ENCODE measurements at places on chromosomes 6 and 20.
A peak's percentile ranks its signal among the peaks of the same experiment; 100 is the strongest.

DNA sequence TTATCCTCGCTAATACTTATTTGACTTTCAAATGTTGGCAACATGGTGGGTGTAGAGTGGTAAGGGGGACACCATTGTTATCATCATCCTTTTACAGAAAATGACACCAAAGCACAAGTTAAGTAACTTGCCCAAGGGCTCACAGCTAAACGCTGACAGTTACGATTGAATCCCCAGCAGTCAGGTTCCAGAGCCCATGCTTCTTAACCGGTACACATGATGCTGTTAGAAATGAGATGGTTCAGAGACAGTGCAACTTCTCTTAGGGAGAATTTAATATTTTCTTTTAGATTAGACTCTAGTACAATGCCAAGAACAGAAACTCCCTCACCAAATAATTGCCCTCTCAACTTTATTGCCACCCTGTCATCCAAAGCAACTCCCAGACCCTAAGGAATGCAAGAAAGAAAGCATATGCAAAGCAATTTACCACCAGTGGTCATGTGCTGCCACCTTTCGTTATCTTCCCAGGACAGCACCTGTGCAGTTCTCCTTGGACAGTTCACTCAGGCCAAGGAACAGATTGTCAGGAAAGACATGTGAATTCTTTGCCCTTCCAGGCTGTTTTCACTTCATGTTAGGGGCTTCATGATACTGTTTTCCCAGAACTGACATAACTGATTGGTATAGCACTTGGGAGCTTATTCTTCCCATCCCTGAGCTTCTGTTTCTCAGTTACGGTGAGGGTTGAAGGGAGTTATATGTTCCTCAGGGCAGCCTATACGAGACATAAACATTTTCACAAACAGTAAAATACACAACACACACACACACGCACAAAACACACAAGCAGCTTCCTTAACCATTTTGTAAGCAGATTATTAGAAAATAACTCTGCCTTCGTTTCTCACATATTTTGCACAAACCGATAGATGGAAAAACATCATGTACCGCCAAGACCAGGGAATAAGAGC lies 5.1 kb downstream of the HLA-DMA start:
- DNase-seq = no peak

DNA sequence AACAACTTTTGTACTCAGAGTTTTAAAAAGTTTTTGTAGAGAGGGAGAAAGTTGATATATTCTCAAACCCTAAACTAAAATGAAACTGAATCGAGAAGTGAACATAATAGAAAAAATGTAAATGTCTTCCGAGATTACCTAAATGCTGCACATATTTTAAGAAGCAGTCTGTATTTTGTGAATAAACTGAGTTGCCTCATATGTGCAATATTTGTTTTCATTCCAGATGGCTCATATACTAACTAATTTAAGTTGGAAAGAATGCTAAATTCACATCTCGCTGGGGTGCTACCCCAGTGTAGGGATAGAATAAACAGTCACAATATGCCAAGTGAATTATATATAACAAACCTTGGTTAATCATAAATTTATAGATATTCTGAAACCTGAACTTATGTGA lies 285.9 kb upstream of the THEMIS start:
- DNase-seq = no peak

GRCh38 chr6:25405442-25405841 lies 126.3 kb downstream of the CARMIL1 start:
- DNase-seq = no peak

DNA sequence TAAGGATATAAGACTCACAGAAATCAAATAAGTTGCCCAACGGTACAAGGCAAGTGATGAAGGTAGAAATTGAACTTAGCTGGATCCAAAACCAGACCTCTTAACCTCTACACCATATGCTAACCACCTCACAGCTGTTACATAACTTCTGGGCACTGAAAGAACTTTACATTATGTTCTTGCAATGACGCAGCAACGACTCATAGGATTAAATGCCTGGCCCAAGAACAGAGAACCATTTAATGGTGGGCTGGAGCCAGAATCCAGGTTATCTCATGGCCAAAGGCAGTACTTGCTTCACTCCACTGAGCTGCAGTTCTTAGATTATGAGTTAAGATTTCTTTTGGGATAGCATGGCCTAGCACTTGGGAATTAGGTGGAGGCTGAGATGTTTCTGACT lies 4.4 kb downstream of the TRMT6 start:
- no peak for DNase-seq

DNA sequence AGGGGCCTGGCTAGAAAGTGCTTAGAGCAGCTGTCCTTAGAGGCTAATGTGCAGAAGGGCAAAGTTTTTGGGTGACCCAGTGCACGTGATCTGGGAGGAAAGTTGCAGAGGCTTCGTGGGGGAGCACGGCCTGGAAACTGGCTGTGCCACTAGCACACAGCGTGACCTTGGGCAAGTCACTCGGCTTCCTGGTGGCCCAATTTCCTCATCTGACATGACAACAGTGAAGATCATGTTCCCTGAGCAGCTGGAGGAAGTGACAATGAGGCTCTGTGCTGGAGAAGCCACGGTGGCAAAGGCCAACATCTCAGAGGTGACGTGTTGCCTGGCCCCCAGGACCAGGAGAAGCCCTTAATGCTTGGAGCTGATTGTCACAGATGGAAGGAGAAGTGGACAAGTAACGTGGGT lies 99.5 kb downstream of the FOXC1 start:
- no peak for DNase-seq

DNA sequence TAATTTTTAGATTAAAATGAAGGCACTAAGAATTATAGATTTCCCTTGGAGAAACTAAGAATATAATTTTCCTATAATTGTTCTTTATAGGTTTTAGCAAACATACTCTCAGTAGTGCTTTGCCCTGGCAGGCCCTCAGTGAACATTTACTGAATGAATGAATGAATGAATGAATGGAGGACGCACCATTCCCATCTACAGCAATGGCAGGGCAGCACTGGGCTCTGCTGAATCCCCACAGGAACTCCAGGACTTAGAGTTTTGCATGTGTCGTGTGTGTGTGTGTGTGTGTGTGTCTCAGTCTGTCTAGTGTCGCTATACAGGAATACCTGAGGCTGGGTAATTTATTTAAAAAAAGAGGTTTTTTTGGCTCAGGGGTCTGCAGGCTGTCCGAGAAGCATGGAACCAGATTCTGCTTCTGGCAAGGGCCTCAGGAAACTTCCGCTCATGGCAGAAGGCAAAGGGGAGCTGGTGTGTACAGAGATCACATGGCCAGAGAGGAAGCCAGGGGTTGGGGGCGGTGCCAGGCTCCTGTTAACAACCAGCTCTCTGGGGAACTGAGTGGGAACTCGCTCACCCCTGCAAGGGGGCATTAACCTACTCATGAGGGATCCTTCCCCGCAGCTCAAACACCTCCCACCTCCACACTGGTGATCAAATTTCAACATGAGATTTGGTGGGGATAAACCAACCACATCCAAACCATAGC lies 20.1 kb downstream of the RNASET2 start:
- no peak for DNase-seq

DNA sequence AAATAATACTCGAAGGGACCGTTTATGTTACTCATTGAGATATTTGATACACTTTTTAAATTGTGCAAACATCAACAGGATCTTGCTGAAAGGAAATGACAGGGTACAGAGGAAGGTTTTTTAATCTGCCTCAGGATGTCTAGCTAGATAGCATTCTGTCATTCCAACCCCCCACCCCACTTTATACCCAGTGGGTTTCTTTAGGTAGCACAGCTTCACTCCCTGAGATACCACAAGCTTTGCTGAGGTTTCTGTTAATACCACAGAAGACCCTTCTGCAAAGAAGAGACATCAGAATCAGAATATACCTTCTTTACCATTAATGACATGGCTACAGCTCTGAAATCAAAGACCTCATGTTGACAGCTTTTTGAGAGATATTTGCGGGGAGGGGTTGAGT lies 1.3 kb downstream of the PHACTR2 start:
- no peak for DNase-seq

GRCh38 chr6:45714741-45715507 lies 300.7 kb downstream of the CLIC5 start:
- DNase-seq = peak; percentile 64

- no peak for DNase-seq
These were observed 390.2 kb downstream of the UTRN start for GRCh38 chr6:144675231-144675861.

DNA sequence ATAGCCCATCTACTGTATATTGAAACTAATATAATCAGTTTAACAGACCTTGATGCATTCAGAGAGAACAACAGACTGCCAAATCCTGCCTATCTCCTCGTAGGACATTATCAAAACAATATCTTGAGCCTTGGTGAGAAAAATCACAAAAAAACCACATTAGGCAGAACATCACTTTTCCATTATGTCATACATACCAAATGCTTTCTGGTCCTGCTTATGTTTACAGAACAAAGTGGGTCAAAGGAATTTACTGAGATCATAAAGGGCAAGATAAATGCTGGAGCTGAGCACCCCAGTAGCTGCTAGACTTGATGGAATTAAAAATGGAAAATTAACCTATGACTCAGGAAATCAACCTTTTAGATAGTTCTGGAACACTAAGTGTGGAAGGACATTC lies 195.3 kb upstream of the KCNK16 start:
- no peak for DNase-seq

DNA sequence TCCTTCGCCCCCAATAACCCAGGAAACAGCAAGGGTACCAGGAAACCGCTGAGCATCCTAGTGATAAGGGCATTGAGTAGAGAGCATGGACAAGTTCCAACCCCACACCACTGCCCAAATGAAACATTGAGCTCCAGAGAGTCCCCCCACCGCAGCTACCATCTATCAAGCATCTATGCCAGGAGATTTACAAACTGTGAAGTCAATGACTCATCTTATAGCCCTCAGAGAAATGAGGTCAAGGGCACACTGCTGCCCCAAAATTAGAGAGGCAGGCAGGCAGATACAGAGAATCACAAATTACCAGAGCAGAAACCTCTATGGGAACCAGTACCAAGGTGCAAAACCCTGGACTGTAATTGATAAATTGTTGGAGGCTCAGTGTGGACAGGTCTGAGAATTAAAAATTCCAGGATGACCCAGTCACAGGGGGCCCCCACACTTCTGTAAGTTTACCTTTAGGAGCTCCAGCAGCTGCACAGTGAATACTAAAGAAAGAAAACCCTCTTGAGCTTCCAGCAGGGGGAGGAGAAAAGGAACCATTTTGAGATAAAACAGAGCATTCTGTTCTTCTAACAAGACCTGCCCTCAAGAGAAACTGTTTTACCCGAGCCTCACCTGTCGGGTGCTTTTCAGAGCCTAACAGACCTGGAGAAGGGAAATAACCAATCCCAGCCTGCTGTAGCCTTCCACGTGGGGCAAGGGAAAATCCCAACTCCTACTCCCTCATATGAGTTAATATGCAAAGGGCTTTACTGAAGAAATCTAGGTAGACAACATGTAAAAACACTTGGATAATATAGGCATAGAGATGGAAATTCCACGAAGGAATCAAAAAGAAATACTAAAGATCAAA lies 118.0 kb upstream of the ARID1B start:
- DNase-seq = no peak

DNA sequence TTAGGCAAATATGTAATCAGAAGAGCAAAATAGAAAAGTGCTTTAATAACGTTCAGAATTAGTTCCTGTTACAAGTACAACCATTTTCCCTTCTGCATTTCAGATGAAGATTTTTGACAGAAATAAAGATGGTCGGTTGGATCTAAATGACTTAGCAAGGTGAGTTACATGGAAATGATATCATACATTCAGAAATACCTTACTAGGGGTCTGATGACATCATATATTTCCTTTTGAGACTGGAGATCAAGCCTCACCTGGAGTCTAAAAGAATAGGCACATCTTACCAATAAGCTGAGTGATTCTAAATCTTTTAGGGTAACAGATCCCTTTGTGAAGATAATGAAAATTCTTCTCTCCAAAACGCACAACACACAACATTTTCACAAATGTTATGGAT lies 29.8 kb downstream of the SCGN start:
- no peak for DNase-seq

DNA sequence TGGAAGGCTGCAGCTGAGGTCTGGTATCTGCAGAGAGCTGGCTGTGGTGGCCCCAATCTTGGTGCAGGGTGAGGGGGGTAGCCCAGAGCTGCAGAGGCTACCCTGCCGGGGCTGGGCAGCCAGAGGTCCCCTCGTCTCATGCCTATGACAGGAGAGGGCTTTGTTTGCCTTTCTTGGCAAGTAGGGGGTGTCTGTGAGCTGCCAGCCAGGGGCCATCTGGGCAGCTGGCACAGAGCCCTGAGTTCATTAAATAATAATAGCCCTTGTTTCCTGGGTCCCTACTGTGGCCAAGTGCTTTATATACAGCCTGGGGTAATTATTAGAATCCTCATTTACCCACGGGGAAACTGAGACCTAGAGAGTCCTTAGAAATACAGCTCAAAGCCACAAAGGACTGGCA lies 66.6 kb downstream of the EZR start:
- DNase-seq = peak; percentile 58

DNA sequence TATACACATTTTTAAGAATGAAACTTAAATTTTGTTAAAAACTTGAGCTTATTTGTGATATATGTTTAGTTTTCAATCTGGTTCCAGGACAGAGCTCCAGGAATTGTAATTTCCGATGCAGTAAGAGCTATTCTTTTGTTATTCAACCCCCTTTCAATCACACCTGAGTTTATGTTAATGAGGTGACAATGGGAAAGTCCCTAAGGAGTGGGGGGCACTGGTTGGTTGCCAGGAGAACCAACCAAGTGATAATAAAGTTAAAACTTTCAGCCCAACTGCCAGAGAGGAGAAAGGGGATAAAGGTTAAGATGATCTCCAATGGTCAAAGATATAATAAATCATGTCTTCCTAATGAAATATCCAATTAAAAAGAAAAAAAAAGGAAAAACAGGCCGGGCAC lies 19.8 kb downstream of the MDN1 start:
- DNase-seq = no peak

DNA sequence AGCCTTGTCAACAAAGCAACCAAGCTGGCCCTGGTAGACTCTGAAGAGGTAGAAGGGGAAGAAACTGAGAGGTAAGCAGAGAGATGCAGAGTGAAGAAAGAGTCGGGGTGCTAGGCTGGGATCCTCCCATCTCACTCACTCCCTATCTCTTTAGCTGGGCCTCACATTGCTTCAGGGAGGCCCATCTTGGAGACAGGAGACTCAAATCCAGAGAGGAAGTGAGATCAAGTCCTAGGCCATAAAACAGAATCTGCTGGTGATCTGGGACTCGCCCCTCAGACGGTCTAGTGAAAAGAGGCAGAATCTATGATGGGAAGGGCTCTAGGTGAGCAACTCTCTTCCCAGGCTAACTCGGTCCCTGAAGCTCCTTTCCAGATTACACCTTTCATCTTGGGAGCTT lies 659 bp upstream of the GUCA1B start:
- no peak for DNase-seq

GRCh38 chr6:169641461-169642085 lies 60.3 kb downstream of the WDR27 start:
- DNase-seq = no peak

DNA sequence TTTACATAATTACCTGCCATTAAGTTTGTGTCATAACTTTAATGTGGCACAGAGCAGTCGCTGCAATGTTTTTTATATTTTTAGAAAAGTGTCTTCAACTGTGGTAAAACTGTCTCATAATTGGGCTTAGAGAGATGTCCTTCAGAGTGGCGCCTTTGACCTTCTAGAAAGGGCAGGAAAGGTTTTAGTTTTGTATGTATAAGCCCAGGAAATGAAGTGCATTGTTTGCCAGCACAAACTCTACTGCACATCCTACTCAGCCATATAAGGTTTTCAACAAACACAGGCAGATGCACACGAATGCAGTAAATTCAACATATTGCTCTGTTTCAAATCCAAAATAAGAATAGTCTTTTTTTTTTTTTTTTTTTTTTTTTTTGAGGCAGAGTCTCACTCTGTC lies 201.4 kb downstream of the ALDH8A1 start:
- DNase-seq = no peak
